ENCODE measurements at places on chromosomes 3 and 15.

GRCh38 chr3:62361824-62362223 lies 11.5 kb downstream of the FEZF2 start:
- no peak for DNase-seq

DNA sequence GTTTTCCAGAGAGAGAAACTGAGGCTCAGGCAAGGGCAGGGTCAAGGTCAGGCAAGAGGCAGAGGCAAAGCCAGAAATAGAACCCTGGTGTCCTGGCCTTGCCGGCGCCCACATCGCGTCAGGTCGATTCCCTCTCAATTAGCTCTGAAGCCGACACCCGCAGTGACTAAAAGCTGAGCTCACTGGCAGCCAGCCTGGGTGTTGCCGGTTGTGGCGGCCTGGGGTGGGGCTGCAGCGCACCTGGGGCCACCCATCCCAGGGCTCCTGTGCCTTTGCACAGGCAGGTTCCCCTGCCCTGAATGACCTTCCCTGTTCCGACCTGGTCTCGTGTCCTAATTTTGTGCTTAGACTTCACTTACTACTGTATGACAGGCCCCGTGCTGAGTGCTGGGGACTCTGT lies 6.2 kb downstream of the SEMA3F start:
- DNase-seq: no peak

- DNase-seq: no peak
Measured at GRCh38 chr3:125154800-125155269, 57.7 kb downstream of the SLC12A8 start.

- no peak for DNase-seq
Measured at GRCh38 chr3:9185046-9185445, 64.4 kb downstream of the SRGAP3 start.

DNA sequence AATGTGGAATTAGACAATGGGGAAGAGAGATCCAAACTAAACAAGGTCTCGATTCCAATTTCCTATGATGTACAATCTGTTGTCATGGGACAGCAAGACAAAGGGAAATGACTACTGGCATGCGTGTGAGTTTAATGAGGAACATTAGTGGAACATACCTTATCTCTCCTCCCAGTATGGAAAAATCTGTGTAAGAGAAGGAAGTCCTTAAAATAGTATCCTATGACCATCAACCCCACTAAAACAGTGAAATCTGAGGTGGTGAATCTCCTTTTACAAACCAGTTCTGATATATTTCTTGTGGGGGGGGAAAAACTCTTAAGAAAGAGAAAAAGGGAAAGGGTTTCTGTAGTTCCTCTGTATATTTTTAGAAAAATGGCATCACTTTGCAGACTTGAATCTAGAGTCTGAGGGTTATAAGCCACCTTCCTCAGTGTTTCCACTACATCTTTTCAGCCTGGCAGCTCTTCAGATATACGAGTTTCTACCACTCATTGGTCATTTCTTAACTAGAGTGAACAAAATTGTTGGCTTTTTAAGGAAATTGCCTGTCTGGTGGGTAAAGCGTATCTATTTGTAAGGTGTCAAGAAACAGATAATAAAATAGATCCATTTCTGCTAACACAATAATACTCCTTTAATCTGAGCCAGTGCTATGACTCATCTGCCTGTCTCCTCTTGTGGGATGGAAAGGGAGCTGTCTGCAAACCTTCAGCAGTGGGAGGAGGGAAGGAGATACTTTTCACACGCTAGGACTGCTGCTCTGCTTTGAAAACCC lies 3.0 kb upstream of the TNFAIP8L3 start:
- no peak for DNase-seq

DNA sequence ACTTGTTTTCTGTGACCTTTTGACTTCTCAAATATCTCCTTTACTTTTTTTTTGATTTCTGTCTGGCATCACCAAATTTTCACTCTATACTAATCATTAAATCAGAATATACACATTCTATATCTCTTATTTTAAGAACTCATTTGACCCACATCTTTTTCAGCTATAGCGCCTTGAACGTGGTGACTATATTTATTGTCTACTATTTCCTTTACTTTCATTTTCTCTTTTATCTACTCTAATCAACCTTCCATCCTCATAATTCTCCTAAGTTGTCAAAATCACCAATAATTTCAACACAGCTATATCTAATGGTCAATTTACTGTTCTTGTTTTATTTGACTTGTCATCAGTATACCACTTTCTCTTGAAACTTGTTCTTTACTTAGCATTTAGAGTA lies 119.0 kb upstream of the CBLB start:
- DNase-seq: no peak

DNA sequence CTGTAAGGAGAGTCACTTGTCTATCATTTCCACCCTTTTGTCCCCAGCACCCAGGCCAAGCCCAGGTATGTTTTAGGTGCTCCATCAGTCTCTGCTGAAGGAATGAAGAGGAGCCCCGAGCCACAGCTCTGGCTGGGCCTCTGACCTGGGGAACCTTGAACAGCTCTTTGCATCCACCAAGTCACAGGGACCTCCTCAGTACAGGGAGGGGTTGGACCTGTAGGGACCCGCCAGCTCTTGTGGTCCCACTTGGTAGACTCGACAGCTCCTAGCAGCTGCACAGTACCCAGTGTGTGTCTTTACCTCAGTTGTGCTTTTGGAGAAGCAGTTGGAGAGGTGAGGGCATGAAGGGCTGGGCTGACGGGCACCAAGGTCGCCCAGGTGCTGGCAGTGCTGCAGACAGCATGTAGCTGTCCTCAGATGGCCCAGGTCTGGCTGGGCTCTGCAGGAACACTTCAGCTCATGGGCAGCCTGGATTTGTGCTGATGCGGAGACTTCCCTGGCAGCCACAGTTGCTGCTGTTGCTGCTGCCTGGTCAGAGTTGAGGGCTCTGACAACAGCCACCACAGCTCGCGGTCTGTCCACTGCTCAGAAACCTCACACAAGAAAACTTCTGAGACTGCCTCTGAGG lies 123.6 kb downstream of the CACNA1D start:
- DNase-seq: no peak

DNA sequence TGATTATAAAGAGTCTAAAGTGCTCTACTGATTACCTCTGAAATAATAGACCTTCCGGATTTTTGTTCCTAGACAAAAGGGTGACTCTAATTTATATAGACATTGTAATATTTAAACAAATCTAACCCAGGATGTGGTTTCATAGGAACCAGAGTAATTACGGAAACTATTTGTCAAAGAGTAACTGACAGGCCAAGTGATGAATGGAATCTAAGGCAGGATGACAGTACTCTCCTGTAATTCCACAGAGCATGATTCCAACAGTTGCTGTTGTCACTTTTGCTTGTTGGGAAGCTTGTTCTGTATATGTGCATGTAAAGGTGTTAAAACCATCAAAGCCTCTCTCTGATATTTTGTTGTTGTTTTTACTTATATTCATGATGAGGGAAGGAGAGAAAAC lies 1141.0 kb downstream of the IGSF11 start:
- no peak for DNase-seq

GRCh38 chr3:116980099-116980498 lies 270.5 kb downstream of the TUSC7 start:
- DNase-seq: no peak

- no peak for DNase-seq
Measured at GRCh38 chr3:112965656-112966055, 9.2 kb downstream of the CD200R1 start.

GRCh38 chr3:146473726-146474125 lies 4.4 kb upstream of the PLSCR2 start:
- DNase-seq: no peak

DNA sequence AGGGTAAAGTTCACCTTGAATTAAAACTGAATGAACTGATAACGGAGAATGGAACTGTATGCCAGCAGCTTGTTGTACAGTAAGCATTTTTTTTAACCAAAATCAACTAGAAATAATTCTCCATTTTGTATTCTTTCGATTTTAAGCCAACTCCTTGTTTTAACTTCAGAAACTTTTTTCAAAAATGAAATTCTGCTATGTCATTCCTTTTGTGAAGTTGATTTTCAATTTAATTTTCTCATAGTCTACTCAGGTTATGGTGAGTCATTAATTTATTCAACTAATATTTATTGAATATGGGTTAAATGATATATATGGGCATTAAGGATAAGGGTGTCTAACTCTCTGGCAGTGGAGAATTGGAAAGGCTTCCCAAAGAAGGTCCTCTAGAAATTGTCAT lies 53.7 kb downstream of the RASA2 start:
- DNase-seq: no peak

DNA sequence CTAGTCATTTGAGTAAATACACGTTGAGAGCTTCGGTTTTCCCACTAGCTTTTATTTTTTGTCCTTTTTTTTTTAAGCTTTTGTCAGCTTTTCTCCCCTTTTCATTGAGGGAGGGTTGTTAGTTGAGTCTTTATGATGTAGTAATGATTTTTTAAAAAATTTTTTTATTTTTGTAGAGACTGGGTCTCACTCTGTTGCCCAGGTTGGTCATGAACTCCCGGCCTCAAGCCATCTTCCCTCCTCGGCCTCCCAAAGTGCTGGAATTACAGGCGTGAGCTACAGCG lies 688 bp downstream of the ZSCAN2 start:
- DNase-seq: no peak

DNA sequence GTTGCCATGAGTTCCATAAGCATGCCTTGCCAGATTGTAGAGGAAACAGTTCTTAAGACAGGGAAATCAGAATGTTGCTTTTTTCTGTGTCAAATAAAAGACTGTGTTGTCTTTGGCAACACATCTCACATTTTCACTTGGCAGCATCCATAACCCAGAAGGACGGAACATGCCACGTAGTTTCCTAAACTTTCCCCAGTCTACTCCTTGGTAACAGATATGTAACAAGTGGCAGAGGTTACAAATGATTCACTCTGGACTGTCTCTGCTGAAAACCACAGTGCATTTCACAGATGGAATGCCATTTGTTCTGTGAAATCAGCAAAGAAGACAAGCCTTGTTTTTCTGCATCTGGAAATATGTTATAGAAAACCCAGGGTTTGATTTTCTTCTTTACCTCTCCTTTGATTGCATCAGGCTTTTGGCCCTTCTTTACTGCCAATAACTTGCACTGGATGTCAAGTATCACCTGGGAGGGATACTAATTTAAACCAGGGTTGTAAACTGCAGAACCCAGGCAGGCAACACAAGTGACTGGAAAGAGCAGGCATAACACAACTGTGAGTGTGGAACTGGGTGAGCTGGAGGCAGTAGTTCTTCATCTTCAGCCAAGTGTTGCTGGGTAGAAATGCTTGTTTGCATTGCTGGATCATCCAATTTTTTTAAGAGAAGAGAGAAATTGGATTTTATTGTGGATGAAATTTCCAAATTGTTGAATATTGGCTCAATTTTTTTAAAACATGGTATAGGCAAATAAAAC lies 124.4 kb upstream of the FOXB1 start:
- no peak for DNase-seq

- no peak for DNase-seq
Measured at GRCh38 chr3:12751571-12751970, 7.5 kb downstream of the TMEM40 start.

DNA sequence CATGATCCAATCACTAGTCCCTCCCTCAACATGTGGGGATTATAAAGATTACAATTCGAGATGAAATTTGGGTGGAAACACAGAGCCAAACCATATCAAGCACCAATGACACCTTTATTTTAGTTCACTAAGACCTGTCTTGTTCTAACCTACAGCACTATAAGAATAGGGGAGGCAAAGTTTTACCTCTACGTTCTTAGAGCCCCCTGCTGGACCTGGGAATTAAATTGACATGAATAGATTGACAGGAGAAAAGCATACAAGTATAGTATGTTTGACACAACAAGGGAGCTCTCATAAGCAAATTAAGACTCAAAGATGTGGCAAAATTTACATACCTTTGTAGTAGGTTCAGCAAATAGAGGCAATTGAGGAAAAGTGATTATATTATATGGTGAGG lies 974.4 kb upstream of the ALCAM start:
- DNase-seq: no peak

- DNase-seq: no peak
Measured at GRCh38 chr3:2246873-2247648, 148.4 kb downstream of the CNTN4 start.

GRCh38 chr3:74271541-74271940 lies 342.9 kb downstream of the CNTN3 start:
- DNase-seq: no peak

GRCh38 chr3:25455441-25456132 lies 27.5 kb downstream of the RARB start:
- DNase-seq: no peak

DNA sequence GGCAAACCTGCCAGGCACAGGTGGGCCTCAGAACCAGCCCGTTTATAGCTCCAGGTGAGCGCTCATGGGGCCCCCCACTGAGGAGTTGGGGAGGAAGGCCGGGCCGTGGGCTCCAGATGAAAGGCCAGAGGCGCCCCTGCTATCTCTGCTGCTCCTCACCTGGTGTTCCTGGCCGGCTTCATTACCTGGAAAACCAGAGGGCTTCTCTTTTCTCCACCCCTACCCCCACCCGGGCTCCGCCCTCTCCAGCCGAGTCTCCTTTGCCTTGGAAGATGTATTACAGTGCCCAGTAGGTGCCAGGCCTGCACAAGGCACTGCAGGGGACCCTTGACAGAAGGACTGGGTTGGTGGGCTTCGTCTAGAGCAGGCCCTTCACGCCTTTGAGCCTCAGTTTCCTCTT lies 111.4 kb downstream of the WNT7A start:
- DNase-seq: no peak

DNA sequence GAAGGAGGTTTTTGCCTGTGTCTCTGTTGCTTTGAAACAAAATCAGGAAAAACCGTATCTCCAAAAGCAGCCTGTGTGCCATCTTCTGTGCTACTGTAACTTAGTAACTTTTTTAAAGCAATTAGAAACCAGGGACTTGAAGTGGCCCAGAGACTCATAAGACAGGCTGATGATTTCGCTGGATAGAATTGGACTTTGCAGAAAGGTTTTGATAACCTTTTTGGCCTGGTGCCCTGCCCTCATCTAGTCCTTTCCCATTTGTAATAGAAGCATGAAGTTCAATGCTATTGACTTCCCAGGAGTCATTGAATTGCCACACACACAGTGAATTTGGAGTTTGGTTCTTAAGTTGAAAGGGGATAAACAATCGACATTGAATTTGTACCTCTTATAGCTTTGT lies 157.2 kb downstream of the PTPRG start:
- no peak for DNase-seq

DNA sequence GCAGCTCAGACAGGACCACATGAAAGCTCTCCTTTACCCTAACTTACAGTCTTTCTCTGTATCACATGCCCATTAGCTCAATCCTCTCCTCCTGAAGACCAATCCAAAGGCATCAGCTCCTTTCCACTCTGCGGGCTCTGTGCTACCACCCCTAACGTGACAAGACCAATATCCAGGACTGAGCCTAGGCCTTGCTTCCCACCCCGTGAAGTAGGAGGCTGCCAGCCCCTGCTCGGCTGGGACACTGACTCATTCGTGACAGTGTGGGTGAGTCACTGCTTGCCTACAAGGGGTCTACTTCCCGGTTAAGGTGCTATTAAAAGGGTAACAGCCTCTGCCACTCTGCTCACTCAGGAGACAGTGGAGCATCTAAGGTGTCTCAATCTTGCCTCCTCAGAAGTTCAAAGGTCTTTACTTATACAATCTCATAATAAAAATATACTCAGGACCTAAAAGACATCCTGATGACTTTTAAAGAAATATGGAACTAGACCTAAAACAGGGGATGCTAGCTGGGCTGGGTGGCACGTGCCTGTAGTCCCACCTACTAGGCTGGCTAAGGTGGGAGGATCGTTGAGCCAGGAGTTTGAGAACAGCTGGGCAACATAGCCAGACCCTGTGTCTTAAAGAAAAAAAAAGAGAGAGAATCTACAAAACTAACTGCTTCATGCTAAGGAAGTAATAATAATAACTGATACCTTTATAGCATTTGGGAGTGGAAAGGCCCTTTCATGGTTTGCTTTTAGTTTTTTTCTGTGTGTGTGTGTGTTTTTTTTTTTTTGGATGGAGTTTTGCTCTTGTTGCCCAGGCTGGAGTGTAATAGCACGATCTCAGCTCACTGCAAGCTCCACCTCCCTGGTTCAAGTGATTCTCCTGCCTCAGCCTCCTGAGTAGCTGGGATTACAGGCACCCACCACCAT lies 55.0 kb downstream of the TMEM44 start:
- no peak for DNase-seq
